ENCODE measurements at places on chromosomes 16 and 17. TPM values are rescaled to one million over a fixed set of nuclear protein-coding genes. Genes with fewer than 3 reads are reported as not detected.

DNA sequence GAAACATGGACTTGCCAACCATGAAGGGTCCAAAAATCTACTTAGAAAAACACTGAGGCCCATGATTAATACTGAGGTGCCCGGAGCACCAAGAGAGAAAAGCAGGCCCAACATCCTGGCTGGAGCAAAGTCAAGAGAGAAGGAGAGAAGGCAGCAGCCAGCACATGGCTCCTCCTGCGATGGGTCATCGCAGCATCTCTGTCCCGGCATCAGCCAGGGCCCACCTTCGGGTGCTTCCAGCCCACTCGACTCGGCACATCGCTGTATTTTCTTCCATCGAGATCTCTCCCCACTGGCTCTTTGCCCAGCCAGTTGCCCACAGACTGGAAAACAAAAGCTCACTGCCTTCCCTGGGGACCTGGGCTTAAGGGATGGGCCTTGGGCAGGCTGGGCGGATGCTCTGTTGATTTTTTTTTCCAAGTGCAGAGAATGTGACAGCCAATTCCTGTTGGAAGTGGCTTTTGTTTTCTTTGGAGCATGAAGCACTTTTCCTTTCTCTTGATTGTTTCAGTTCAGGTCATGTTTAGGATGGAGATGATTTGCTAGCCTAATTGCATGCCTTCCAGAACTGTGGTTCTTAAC, 58.1 kb downstream of the CYB5B start:
- no peaks in the 10 kb centered on the region for H3K27me3 ChIP-seq
- no peak for DNase-seq
- H3K4me1 ChIP-seq: no peaks in the 10 kb centered on the region
- H3K27ac ChIP-seq: no peak overlapping the region
- no peaks in the 10 kb centered on the region for H3K36me3 ChIP-seq

- H3K36me3 ChIP-seq: no peaks in the 10 kb centered on the region
- no peaks in the 10 kb centered on the region for H3K27me3 ChIP-seq
- peak overlapping the region; percentile 75 for H3K4me3 ChIP-seq
- peak overlapping the region; percentile 57 for H3K27ac ChIP-seq
- DNase-seq: no peak
These were observed 510 bp upstream of the RAB40B start for GRCh38 chr17:82698974-82699442.

CDR2L gene
- total RNA-seq: 1.5 TPM

SEPTIN12 gene
- total RNA-seq: not detected

DNA sequence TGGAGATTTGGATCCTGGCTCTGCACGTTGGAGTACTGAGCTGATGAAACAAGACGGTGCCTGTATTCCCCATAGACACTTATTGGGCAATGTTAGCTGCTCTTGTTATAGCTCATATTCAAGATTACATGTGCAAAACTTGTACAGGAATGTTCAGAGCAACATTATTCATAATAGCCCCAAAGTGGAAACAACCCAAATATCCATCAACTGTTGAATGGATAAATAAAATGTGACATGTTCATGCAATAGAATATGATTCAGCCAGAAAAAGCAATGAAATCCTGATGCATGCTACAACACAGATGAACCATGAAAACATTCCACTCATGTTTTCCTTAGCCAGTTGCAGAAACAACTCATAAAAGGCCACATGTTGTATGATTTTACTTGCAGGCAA, 5.7 kb upstream of the SDR42E1 start:
- H3K36me3 ChIP-seq: no peaks in the 10 kb centered on the region
- no peaks in the 10 kb centered on the region for H3K27me3 ChIP-seq
- H3K27ac ChIP-seq: no peak overlapping the region
- H3K4me3 ChIP-seq: no peak overlapping the region
- DNase-seq: no peak
- H3K4me1 ChIP-seq: peaks cover 8% of the 10 kb centered on the region

DNA sequence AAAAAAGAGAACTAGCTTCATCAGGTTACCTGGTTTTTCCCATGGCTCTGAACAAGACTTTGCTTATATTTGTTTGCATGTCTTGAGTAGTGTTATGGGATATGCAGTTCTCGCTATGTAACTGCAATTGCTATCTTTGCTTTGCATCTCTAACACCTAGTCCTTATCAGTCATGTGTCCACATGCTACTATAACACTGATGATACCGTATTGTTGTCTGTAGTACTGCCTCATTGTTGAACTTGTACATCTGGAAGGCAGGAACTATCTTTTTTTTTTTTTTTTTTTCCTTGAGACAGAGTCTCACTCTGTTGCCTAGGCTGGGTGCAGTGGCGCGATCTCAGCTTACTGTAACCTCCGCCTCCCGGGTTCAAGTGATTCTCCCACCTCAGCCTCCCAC, 2.5 kb downstream of the PSME3 start:
- no peak overlapping the region for H3K4me3 ChIP-seq
- peaks cover 26% of the 10 kb centered on the region for H3K36me3 ChIP-seq
- no peak for DNase-seq
- H3K27me3 ChIP-seq: no peaks in the 10 kb centered on the region

FOXC2 gene
- 0.08 TPM for total RNA-seq

CLEC10A gene
- total RNA-seq: 3.1 TPM

DNA sequence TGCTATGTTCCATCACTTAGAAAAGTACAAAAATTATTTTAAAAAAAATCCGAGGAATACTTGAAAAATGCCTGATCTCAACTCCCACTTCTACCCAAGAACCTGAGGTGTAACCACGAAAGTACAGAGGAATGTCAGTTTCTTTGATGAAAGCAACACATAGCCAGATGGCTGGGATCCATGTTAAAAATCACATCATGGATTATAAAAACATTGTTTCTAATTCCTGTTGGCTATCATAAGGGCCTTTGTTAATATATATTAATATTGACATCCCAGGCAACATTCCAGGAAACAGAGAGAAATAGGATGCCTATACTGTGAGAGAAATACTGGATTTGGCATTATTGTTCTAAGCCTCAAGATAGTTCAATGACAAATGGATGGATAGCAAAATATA, 115.3 kb downstream of the SKAP1 start:
- no peak overlapping the region for H3K4me3 ChIP-seq
- DNase-seq: no peak
- peaks cover 10% of the 10 kb centered on the region for H3K27me3 ChIP-seq
- no peaks in the 10 kb centered on the region for H3K36me3 ChIP-seq

- H3K27me3 ChIP-seq: no peaks in the 10 kb centered on the region
- H3K4me1 ChIP-seq: peaks cover 11% of the 10 kb centered on the region
- peaks cover 7% of the 10 kb centered on the region for H3K36me3 ChIP-seq
These were observed 805 bp upstream of the SCARF1 start for GRCh38 chr17:1646199-1646875.

All from liver (tissue), 10 donors.